ENCODE measurements at places on chromosomes 1 and 21.
A peak's percentile ranks its signal among the peaks of the same experiment; 100 is the strongest.

- peak overlapping the region; percentile 19 for H3K4me3 ChIP-seq
- peaks cover 80% of the 10 kb centered on the region for H3K27me3 ChIP-seq
- peaks cover 34% of the 10 kb centered on the region for H3K4me1 ChIP-seq
- DNase-seq = no peak
- peak overlapping the region; percentile 11 for H3K27ac ChIP-seq
Measured at GRCh38 chr1:153346077-153346723, 2.4 kb downstream of the PGLYRP4 start.

DNA sequence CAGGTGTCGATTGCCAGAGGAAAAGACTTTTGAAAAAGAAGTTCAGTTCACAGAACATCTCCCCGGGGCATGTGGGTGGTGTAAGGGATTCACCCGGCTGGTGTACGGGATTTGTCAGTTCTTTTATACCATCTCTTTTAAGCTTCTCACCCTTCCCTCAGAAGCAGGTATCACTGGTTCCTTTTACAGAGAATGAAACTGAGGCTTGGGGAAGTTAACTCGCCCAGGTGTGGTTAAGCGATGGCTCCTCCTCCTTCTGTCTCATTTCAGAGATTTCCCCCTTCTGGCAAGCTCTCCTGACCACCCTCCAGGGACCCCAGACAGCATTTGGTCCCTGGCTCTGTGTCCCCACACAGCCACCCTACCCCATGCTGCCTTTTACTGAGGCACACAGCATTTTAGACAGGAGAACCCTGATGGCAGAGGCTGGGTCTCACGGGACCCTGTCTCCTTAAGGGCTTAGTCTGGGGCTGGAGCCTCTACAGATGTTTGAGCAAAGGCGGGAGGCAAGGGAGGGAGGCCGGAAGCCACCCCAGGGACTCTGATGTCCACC, 2.8 kb upstream of the ECE1 start:
- DNase-seq = peak; percentile 87
- no peaks in the 10 kb centered on the region for H3K27me3 ChIP-seq
- peaks cover 55% of the 10 kb centered on the region for H3K4me1 ChIP-seq
- H3K27ac ChIP-seq = peak overlapping the region; percentile 99

DNA sequence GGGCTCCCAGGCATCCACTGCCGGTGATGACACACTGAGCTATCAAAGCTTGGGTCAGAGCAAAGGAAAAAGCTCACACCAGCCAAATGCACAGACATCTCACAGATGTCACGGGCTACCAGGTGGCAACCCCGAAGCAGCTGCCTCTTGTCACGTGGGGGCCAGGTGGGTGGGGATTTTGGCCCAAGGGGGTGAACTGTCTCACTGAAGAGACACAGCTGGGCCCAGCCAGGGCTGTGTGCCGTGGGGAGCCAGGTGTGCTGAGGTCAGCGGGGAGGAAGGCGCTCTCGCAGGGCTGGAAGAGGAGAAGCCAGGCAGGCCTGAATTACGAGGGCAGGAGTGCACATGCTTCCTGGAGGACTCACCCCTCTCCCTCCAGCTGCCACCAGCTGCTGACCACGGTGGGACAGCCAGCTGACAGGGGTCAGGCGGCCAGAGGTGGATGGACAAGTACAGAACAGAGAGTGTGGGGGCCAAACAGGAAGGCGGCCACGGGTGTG, 32.4 kb downstream of the KCNN3 start:
- peaks cover 11% of the 10 kb centered on the region for H3K27me3 ChIP-seq
- no peak overlapping the region for H3K27ac ChIP-seq
- DNase-seq = peak; percentile 17
- peaks cover 3% of the 10 kb centered on the region for H3K4me1 ChIP-seq

GRCh38 chr1:203185061-203185461, 1.4 kb downstream of the CHI3L1 start:
- no peaks in the 10 kb centered on the region for H3K36me3 ChIP-seq
- no peak overlapping the region for H3K27ac ChIP-seq
- no peak for DNase-seq

GRCh38 chr1:17527036-17527914, 12.2 kb upstream of the ARHGEF10L start:
- H3K27me3 ChIP-seq = peaks cover 41% of the 10 kb centered on the region
- no peaks in the 10 kb centered on the region for H3K4me1 ChIP-seq
- no peak overlapping the region for H3K27ac ChIP-seq
- DNase-seq = no peak

DNA sequence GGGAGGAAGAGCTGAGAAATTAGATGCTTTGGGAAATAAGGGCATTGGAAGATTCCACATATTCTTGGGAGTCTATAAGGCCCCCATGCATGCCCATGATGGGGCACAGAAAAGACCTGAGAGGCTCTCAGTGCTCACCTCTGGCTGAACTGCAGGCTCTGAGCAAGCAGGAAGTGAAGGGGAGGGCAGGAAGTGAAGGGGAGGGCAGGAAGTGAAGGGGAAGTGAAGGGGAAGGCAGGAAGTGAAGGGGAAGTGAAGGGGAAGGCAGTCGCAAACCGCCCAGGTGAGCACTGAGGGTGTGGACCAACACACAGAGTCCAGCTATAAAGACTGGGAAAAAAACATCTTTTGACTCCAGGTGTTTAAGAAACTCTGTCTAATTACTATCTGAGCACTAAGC, 3.5 kb downstream of the KRTAP10-9 start:
- peaks cover 13% of the 10 kb centered on the region for H3K27me3 ChIP-seq
- H3K36me3 ChIP-seq = peaks cover 2% of the 10 kb centered on the region
- no peak overlapping the region for H3K4me3 ChIP-seq
- no peak for DNase-seq
- no peak overlapping the region for H3K27ac ChIP-seq

DNA sequence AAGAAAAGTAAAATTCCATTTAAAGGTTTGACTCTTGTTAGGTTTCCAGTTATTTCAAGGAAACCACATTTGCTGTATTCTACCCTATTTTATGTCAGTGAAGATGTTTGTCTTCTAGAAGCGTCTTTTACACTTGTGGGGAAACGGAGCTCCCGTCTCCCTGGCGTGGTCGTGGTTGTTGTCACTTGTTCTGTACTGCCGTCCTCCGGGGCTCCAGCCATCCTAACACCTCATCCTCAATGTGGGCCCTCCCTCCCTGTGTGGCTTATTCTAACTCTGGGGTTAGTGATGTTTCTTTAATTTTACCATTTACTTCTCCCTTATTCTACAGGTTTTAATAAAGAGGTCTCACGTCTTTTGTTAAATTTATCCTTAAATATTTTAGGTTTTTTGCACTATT, 52.7 kb upstream of the DIP2A start:
- H3K4me3 ChIP-seq = no peak overlapping the region
- no peak for DNase-seq

DNA sequence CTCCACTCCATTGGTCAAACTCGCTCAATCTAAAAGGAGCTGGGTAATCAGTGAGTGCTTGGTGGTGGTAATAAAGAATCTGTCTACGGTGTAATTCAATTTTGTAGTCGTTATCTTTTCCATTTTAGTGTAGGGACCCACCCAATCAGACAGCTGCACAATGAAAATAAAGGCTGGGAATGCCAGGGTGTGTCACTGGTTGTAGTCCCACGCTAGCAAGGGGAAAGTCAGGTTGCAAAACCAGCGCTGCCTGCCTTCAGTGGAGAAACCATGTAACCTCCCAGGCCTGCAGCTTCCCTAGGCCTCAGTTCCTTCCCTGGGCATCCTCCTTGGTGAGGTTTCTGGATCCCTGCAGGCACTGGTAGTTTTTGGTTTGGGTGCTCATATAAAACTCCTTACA, 49.4 kb upstream of the PPP2R5A start:
- peaks cover 3% of the 10 kb centered on the region for H3K27me3 ChIP-seq
- H3K4me3 ChIP-seq = no peak overlapping the region
- H3K4me1 ChIP-seq = peaks cover 3% of the 10 kb centered on the region

- peak overlapping the region; percentile 96 for H3K27ac ChIP-seq
- H3K4me1 ChIP-seq = peaks cover 87% of the 10 kb centered on the region
- peak; percentile 82 for DNase-seq
- H3K4me3 ChIP-seq = peak overlapping the region; percentile 76
- peaks cover 55% of the 10 kb centered on the region for H3K36me3 ChIP-seq
Measured at GRCh38 chr1:204480515-204480914, 14.1 kb downstream of the PIK3C2B start.

DNA sequence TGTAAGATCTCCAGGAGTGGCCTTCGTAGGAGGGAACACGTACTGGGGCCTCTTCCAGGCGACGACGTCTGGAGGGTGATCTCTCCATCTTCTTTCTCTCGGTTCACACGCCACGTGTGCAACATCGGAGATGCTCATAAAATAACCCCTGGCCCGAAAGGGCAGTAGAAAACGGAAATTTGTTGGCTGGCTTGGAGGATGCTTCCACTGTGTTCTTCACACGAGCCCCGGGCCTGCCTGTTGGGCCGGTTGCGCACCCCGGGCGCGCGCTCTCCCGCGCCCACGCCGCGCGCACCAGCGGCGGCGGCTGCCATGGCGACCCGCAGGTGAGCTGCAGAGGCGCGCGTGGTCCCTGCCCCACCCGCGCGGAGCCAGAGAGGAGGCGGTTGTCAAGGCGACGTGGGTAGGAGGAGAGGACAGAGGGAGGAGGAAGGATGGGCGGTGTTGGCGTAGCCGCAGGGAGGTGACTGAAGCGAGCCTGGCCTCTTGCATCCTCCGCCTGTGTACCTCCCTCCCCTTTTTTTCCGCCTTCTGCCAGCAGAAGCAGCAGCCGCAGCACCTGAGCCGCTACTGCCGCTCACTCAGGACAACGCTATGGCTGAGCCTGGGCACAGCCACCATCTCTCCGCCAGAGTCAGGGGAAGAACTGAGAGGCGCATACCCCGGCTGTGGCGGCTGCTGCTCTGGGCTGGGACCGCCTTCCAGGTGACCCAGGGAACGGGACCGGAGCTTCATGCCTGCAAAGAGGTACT, at the start of gene ELAPOR1:
Gene ELAPOR1, plus strand, starts transcription at position 526 of the 752 bp plus-strand sequence. Its CDS starts 69 bp downstream, at position 595.
- H3K36me3 ChIP-seq = no peaks in the 10 kb centered on the region
- H3K4me3 ChIP-seq = peak within 1 kb of the TSS; percentile 83

- no peaks in the 10 kb centered on the region for H3K36me3 ChIP-seq
- no peak overlapping the region for H3K4me3 ChIP-seq
- H3K27me3 ChIP-seq = peaks cover 32% of the 10 kb centered on the region
- H3K4me1 ChIP-seq = peaks cover 3% of the 10 kb centered on the region
- no peak for DNase-seq
Measured at GRCh38 chr1:2972011-2972878, 49.0 kb upstream of the ACTRT2 start.

GRCh38 chr1:238927899-238928298, 458.5 kb upstream of the CHRM3 start:
- H3K27ac ChIP-seq = no peak overlapping the region
- no peak for DNase-seq
- H3K36me3 ChIP-seq = no peaks in the 10 kb centered on the region
- H3K4me1 ChIP-seq = no peaks in the 10 kb centered on the region

DNA sequence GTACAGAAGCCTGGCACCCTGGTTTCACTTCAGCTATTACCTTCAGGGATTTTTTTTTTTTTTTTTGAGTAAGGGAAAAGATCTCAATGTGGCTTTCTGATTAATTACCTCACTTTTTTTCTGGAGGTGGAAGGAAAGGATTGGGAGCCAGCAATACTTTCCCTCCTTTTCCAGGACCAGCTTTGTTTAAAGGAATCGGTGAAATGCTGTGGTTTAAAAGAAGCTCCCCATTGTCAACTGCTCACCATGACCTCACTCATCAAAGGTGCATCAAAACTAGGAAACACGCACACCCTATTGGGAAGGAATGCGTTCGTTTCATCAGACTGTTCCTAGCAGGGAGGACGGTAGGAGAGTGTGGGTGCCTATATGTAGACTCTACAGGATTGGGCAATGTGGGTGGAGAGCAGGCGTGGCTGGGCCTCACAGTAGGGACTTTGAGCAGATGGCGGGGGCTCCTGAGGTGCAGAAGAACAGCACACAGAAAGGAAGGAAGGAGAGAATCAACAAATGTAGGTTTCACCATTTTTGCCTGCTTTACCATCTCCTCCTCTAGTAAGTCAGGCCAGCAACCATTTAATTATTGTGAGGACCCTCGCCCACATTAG, 13.0 kb downstream of the PHGDH start:
- no peak overlapping the region for H3K4me3 ChIP-seq
- no peak overlapping the region for H3K27ac ChIP-seq
- DNase-seq = no peak
- H3K4me1 ChIP-seq = peaks cover 12% of the 10 kb centered on the region
- H3K36me3 ChIP-seq = peaks cover 7% of the 10 kb centered on the region

GRCh38 chr1:61839679-61840078, 97.4 kb downstream of the PATJ start:
- no peak for DNase-seq
- no peaks in the 10 kb centered on the region for H3K4me1 ChIP-seq
- H3K4me3 ChIP-seq = no peak overlapping the region

DNA sequence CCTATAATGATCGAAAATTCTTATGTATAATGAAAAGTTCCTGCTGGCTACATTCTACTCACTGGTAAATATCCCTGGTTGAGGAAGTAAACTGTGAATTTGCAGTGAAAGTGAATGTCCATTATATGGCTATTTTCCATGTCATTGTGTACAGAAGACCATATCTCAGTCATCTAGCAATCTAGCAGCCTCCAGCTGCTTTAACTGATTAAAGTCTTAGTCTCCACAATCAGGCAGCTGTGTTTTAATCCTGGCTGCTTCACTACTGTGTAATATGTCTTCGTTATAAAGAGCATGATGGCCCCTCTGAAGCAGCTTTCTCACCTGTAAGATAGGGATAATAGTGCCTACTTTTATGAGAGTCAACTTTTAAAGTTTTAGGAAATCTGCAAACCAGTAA, 11.4 kb downstream of the CLCA2 start:
- H3K36me3 ChIP-seq = no peaks in the 10 kb centered on the region
- H3K27me3 ChIP-seq = peaks cover 4% of the 10 kb centered on the region
- H3K27ac ChIP-seq = no peak overlapping the region
- H3K4me1 ChIP-seq = no peaks in the 10 kb centered on the region

- H3K4me3 ChIP-seq = no peak overlapping the region
- H3K27me3 ChIP-seq = peaks cover 6% of the 10 kb centered on the region
- no peaks in the 10 kb centered on the region for H3K36me3 ChIP-seq
Measured at GRCh38 chr1:113325022-113325421, 65.3 kb upstream of the MAGI3 start.

- no peak overlapping the region for H3K4me3 ChIP-seq
- peaks cover 32% of the 10 kb centered on the region for H3K27me3 ChIP-seq
- H3K27ac ChIP-seq = no peak overlapping the region
Measured at GRCh38 chr1:230713547-230713914, 391 bp downstream of the AGT start.

- no peak overlapping the region for H3K4me3 ChIP-seq
- no peak overlapping the region for H3K27ac ChIP-seq
- no peaks in the 10 kb centered on the region for H3K36me3 ChIP-seq
- no peaks in the 10 kb centered on the region for H3K27me3 ChIP-seq
- H3K4me1 ChIP-seq = peaks cover 48% of the 10 kb centered on the region
Measured at GRCh38 chr1:205236526-205236925, 8.8 kb downstream of the TMCC2 start.

DNA sequence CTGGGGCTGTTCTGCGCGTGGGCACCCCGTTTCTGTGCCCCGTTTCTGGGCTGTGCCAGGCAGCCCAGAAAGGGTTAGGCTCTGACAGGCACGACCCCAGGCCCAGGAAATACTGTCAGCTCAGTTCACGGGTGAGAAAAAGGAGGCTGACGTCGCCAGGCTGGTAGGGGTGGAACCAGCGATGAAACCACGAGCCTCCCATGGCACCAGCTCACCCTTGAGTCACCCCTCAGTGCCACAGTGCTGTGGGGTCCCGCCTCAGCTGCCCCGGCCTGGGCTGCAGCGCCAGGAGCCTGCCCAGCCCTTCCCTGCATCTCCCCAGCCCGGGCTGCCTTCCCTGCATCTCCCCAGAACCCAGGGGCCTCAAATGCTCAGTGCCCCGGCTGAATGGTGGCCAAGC, 11.5 kb downstream of the MEGF6 start:
- no peak overlapping the region for H3K4me3 ChIP-seq
- no peaks in the 10 kb centered on the region for H3K36me3 ChIP-seq
- H3K27me3 ChIP-seq = no peaks in the 10 kb centered on the region
- peaks cover 31% of the 10 kb centered on the region for H3K4me1 ChIP-seq
